Stimulated activated CD8-positive, alpha-beta memory T cell treated with anti-CD3 and anti-CD28 coated beads, Interleukin-2, amount 100 ng/mL, for 48 hours (primary cell): ENCODE measurements at places on chromosomes 6 and 20.

- no peak for DNase-seq
Measured at GRCh38 chr6:61755739-61756138, 530.3 kb downstream of the KHDRBS2 start.

DNA sequence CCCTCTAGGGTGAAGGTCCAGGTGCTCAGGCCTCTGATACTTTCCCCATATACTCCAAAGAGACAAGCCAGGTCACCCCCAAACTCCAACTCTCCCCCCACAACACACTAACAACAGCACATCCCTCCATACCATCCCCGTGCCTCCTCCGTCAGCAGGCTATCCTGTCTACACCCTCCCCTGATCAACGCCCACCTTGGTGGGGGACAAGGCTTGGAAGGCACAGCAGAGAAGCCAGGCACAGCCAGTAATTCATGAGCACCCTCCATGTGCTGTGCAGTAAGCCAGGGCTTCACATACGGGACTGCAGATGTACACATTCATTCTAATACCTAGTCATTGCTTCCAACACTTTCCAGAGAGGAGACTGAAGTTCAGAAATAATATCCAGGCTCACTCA is 57.6 kb downstream of the TRERF1 start:
- no peak for DNase-seq

DNA sequence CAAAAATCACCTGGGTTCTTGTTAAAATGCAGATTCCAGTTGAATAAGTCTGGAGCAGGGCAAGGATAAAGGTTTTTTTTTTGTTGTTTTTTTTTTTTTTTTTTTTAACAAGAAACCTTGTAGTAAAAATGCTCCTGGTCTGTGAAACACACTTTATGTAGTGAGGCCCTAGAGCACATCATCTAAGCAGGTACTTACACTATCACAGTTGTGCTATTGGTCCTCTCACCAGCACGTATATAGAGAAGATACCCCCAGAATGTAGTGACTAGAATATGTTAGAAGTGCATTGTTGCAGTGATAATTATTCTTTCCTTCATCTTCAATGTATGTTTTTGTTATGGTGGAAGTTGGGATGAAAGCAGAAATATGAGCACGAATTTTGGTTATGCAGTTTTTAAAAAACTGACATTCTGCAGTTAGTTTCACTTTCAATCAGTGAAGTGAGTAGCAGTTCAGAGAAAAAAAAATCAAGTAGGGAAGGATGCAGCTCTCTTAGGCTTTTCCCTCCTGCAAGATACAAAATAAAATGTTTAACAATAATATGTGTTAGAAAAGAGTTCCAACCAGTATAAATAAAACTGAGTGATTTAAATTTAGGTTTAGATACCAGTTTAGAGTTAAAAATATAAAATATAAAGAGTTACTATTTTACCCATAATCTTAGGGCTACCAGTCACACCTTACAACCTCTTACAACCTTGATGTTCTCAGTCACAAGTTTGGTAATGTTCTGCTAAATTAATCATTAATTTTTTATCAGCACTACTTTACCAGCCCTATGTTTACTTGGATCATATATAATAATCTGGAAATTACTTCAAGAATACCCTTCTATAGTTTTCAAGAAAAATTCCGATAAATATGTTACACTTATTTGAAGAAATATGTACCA is 9.2 kb upstream of the DEFB113 start:
- no peak for DNase-seq

DNA sequence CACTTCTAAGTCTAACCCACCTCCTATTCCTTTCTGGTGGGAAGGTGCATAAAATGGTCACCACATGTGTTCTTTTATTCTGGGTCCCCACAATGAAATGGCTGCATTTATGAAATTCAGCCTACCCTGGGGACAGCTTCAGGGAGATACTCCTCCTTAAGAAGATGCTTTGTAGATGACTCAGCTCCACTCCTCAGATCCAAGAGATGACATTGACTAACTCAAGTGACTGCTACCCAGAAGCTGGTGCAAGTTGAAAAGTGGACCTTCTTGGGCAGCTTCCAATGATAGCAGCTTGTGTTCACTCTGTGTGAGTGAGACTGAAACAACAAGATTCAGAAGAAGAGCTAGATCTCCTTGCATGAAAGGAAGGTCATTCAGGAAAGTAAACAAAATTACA is 113.4 kb downstream of the SCP2D1 start:
- DNase-seq, result no peak

DNA sequence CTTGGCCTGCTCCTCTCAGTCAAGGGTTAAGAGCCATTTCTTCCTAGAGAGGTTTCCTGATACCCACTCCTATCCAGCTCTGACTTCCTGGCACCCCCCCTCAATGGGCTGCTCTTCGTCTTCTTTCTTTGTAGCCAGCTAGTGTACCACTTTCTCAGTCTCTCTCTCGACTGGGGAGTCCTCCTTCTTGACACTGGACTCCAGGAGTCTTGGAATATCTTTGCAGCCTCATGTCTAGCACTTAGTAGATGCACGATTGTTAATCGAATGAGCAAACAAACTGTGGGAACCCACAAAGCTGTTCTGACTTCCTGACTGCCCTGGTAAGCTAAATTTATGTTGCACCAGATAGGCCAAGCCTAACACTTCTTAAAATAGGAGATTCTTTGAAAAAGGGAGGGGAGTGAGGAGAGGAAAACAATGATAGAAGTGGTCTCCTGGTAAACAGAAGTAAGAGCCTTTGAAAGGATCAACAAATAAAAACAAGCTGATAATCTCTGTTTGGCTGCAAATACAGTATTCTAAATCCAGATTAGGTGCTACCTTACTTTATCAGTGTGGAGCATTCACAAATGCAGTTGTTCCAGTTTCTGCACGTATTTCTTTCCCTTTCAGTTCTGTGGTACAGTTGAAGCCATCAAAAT is 160.1 kb upstream of the CITED2 start:
- no peak for DNase-seq

DNA sequence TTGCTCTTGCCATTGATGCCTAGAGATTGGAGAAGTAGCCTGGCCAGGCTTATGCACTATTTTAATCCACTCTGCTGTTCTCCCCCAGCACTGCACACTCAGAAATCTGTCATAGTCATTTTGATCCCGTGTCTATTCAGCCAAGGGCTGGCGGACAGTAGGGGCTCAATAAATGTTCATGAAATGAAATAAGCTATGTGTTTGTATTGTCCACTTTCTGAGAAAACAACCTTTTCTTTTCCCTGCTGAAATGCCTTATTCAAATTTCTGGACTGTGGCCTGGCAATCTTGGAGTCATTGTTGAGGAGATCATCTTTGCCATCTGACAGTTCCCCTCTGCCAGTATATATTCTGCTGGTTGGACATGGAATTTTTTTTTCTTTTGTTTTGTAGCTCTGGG is 550.4 kb upstream of the MAP3K7 start:
- no peak for DNase-seq

DNA sequence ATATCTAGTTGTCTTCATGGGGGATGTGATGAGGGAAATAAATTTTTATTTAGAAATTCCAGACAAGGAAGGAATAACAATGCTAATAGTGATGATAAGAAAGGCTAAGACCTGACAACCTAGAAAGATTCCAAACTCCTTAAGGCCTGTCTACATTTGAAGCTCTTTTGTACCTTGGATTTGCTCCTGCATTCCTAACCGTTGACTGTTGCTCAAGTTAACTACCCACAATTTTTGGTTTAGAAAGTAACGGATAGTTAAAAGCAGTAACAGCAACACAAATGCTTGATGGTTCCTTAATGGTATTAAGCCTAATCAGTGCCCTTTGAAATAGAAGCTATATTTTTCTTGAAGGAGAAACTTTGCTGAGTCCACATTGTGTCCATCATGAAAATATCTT is 52.9 kb downstream of the TRMT11 start:
- no peak for DNase-seq

GRCh38 chr6:44386364-44386928 is 1.1 kb upstream of the CDC5L start:
- no peak for DNase-seq

DNA sequence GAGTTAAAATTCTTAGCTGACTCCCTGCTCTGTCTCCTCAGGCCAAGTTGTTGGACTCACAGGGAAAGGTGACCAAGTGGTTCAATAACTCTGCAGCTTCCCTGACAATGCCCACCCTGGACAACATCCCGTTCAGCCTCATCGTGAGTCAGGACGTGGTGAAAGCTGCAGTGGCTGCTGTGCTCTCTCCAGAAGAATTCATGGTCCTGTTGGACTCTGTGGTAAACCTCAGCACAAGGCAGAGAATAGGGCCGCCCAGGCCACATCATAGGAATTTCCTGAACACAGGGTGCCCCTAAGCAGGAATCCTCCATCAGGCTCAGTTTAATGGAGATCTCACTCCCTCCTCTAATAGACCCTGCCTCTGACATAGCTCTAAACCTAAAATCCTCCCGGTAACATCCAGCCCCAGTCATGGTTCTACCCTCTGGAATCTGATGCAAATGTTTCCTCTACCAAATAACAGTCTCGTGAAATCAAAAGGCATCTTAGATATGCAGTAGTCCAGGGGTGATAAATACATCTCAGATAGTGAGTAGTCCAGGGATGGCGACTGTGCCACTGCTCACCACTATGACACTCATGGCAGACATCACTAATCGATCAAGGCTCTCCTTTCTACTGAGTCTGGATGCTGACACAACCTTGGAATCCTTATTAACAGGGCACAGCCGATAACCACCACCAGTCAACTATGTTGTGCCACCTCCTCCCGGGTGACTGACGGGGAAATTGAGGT is 18.3 kb downstream of the BPIFB1 start:
- DNase-seq, result no peak

- peak; percentile 78 for DNase-seq
Measured at GRCh38 chr20:297098-297924, at the start of gene ZCCHC3. Gene ZCCHC3 (plus strand): TSS chr20:297570. CDS start chr20:297587, 17 bp downstream.

- no peak for DNase-seq
Measured at GRCh38 chr6:126461045-126461444, 121.1 kb downstream of the CENPW start.

- no peak for DNase-seq
Measured at GRCh38 chr6:56223995-56224394, 23.4 kb downstream of the COL21A1 start.

- no peak for DNase-seq
Measured at GRCh38 chr20:42173440-42173839, 555.3 kb upstream of the CHD6 start.

- no peak for DNase-seq
Measured at GRCh38 chr6:6649824-6650349, 61.4 kb downstream of the LY86 start.

GRCh38 chr20:60361761-60362395 is 403.7 kb downstream of the CDH26 start:
- no peak for DNase-seq

- DNase-seq, result no peak
Measured at GRCh38 chr6:118567974-118568373, 19.9 kb downstream of the PLN start.

GRCh38 chr20:23304616-23305015 is 46.0 kb upstream of the NXT1 start:
- no peak for DNase-seq

- DNase-seq, result no peak
Measured at GRCh38 chr6:19059102-19059501, 672.0 kb downstream of the RNF144B start.

- DNase-seq, result no peak
Measured at GRCh38 chr20:53738945-53739798, 145.5 kb upstream of the ZNF217 start.

DNA sequence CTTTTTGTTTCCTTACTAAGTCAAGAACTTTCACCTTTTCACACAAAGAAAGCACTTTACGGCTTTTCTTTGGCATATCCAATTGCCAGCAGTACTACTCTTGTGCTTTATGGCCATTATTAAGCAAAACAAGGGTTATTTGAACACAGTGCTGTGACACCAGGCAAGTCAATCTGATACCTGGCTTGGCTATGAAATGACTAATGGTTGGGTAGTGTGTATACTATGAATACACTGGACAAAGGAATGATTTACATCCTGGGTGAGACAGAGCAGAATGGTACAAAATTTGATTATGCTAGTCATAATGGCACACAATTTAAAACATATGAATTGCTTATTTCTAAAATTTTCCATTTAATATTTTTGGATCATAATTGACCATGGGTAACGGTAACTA is 22.1 kb upstream of the ADGRF1 start:
- no peak for DNase-seq

DNA sequence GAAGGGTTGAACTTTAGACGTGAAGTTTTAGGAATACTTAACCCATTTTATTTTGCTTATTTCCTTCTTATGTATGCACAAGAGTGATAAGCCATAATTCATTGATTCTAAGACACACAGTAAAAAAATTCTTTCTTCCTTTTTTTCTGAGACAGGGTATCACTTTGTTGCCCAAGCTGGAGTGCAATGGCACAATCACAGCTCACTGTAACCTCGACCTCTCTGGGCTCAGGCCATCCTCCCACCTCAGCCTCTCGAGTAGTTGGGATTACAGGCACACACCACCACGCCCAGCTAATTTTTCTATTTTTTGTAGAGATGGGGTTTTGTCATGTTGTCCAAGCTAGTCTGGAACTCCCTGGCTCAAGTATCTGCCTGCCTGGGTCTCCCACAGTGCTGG is 116.6 kb upstream of the RNF24 start:
- DNase-seq, result no peak

GRCh38 chr20:14643146-14643545 is 305.7 kb upstream of the FLRT3 start:
- DNase-seq, result no peak

GRCh38 chr6:80460257-80460865 is 353.9 kb downstream of the BCKDHB start:
- DNase-seq, result no peak

DNA sequence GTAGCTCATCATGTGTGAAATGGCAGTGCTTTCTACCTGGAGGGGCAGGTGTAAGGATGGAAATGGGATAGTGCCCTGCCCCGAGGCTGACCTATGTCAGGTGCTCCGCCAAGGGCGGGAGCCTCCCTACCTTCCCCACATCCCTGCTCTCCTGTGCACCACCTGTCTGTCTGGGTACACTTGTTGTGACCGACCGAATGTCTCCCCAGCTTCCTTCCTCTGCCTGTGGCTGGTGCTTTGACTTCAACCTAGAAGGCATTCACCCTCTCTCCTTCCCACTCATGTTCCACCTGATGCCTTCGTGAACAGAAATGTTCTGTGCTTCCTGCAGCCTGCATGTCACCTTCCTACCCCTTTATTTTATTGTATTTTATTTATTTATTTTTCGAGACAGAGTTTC is 114.8 kb downstream of the SCML4 start:
- DNase-seq, result no peak

DNA sequence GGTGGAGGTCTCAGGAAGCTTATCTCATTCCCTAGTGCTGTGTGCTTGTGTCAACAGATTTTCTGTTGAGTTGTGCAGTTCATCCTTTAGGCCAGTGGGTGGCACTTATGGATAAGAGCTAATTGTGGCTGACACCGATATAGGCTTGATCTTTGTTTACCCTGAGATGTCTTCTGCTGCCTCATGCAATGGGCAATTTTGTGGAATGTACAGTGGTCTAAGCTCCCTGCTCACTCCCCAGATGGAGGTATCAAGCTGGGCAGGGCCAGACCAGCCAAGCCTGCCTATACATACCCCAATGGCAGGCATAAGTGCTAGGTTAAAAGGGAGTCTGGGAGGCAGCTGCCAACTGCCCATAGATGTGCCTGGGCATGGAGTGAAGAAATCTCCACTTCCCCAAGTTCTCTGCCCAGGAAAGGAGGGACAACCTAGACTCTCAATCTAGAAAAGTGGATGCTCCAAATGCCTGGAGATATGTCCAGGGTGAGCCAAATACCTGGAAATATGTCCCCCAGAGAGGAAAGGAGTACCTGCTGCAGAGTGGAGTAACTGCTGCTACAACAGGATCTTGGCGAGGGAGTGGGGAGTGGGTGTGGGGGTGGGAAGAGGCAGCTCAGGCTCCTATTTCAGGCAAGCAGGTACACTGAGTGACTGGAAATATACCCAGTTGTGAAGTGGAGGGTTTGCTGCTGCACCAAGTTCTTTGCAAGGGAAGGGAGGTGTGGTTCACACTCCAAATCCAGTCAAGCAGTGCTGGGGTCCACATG is 53.2 kb upstream of the ARG1 start:
- no peak for DNase-seq
